ENCODE measurements at places on chromosomes 7 and 10.

- no peak for DNase-seq
Measured at GRCh38 chr10:132527339-132528063, 10.1 kb upstream of the INPP5A start.

GRCh38 chr10:1745780-1746456, 8.6 kb upstream of the ADARB2 start:
- no peak for DNase-seq

- DNase-seq, result no peak
Measured at GRCh38 chr7:135167365-135167917, 3.1 kb downstream of the CYREN start.

DNA sequence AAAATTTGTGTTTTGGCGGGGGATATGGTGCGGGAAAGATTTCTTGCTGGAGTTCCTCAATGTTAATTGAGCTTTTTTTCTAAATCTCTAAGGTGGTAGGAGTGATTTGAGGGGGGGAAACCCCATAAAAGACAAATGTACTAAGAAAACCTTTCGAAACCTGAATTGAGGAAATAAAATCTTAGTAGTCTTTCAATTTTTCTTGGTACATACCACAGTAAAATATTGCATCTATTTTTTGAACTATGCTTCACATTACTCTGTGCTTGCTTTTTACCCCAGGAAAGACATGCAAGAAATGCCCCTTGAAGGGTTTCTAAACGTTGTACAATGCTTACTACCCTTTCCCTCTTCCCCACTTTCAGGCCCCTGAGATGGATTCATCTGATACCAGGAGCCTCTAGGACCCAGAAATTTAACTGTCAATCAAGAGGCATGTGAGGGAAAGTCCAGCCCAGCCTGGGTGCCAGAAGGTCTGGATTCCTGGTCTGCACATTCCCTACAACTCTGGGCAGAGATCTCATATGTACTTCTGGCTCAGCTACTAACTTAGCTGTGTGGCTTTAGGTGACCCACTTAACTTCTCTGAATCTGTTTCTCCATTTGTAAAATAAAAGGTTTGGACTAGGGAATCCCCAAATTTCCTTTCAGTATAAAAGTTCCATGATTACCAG, 5.8 kb upstream of the PDCD4 start:
- DNase-seq, result no peak

- DNase-seq, result no peak
Measured at GRCh38 chr7:139893461-139893860, 64.4 kb downstream of the TBXAS1 start.

DNA sequence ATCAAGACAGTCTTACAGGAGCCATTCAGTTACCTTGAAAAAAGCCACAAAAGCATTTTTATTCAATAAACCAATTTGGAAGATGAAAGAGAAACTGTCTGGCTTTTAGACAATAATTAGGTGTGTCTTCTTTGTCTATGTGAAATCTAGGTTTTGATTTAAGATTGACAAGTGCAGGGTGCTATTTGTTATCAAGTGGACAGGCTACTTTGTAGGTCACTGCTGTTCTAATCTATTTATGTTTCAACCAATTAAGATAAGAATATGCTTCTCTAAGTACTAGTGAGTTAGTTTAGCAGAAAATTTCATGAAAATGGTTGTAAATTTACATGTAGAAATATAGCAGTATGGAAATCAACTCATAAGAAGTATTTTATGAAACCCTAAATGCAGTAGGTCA, 177.5 kb downstream of the CACNA2D1 start:
- DNase-seq, result no peak

GRCh38 chr10:5090551-5090950, 3.7 kb upstream of the AKR1C3 start:
- no peak for DNase-seq

DNA sequence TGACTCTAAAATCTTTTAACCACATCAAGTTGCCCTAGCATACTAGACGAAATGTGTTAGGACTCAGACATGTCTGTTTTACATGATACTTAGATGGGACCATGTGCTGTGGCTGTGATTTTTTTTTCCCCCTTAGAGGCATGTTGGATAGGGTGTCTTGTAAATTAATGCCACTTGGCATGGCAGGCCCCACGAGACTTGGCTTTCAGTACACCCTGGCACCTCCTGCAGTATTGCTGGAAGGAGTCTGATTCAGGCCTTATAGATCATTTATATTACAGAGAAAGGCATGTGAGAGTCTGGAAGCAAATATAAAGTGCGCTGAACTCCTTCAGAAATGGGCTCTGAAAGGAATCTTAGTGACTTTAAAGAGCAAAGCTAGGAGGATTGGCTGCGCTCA, 494.1 kb downstream of the SDK1 start:
- DNase-seq, result no peak

All from caudate nucleus (tissue), 63 donors.